ENCODE measurements at places on chromosomes 4 and X.

DNA sequence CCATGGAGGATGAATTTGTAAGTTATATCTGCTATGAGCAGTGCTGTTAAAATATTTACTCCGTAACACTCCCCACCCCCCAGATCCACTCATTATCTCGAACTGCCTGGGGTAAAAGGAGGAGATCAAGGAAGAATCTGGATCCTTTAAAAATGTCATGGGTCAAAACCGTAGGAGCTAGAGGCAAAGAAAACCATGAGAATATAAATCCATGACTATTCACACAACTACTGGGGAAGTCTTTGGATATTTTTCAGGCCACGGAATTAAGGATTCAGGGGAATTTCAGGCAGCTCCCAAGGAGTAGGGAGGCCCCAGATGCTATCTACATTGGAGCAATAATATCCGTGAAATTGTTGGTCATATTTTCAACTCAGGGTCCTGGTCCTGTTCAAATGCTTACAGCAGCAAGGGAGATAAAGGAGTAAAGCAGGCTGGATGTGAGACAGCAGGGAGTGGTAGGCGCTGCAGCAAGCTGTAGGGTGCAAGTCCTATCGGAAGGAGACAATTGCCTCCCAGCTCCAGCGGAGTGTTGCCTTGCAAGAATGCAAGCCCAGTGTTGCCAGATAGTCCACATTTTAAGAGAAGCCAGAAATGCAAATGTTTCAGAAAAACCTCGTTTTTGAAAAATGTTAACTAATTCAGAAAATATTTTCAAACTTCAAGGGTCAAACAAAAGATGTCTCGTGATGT lies 116.2 kb upstream of the KIT start:
- ATAC-seq, result no peak

DNA sequence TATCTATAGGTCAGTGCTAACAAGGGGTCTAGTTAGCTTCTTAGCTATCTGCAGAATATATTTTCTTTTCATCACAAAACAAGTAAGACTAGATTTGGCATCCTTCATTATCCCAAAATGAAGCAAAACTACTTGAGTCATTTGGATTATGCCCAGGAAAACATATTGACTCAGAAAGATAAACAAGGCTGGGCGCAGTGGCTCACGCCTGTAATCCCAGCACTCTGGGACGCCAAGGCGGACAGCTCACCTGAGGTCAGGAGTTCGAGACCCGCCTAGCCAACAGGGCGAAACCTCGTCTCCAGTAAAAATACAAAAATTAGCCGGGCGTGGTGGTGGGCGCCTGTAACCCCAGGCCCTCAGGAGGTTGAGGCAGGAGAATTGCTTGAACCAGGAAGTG lies 18.0 kb upstream of the MND1 start:
- no peak for ATAC-seq

DNA sequence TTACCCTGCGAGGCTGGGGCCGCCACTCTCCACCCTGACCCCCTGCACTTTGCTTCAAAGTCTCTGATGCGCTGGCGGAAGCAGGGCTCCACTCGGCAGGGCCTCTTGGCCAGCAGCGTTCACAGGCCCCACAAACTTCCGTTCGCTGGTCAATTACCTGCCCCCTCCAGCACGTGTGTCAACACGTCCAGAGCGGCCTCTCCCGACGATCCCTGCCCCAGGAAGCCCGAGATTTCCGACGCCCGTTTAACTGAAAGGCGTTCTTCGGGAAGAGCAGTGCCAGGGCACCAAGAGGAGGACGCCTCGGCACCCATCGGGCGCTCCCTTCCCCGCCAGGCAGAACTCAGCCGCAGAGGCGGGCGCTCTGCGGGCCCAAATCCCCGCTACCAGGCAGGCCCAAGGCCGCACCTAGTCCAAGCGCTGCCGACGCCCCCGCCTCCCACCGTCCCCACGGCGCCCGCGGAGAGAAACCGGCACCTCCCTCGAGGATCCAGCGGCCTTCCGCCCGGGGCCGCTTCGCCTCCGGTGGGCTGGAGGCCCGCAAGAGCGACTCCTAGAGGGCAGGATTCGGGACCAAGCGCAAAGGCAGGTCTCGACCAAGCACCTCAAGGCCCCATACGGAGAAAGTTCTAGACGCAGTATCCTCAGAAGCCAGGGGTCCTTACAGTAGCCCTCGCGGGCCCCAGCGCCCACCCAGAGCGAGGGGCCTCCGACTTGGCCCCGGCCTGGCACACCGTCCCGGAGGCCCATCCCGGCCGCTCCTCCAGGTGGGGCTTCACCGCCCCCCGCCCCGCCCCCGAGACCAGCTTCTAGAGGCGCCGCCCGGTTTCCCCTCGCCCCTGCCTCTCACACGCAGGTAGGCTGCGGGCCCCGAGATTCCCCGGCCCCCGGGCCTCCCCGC lies 586 bp downstream of the BCAP31 start:
- ATAC-seq, result peak; percentile 44

DNA sequence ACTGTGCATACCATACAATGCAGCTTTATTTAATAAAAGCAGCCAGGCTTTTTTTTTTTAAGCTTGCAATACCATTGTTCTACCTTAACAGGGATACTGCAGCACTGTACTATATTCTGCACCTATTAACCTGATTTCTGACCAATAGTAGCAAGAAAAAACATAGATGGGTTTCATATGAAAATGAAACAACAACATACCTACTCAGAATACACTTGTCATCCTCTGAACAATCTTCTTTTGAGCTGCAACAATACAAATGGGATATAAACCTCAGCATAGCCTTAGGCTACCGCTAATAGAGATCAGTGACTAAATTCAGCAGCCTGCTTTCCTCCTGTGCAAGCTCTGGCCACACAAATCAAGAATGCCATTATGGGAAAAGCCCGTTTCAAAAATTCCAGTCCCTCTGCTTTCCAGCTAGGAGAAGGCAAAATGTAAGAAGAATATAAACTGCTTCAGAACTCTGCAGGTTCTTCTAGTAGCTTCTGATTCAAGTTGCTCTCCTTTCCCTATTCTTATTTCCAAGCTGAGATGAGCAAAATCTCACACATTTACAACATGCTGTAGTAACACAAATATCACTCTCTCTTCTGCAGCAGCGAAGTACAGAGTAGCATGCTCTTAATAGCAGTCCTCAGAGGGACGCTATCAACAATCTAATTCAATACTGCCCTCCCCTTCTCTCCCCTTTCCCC lies 143.4 kb downstream of the KLHL13 start:
- no peak for ATAC-seq

DNA sequence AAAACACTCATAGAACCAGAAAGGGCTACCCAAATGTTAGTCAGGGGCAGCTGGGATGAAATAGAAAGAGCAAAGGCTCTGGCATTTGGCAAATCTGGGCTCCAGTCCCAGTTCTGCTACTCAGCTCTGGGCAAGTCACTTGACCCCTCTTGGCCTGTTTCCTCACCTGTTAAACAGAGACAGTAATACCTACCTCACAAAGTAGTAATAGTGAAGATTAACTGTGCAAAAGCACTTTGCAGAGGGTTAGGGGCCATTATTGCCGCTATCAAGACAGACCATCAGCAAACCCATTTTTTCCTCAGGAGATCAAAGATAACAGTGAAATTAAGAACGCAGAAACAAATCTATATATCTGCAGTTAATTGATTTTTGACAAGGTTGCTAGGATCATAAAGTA lies 20.6 kb downstream of the ZBTB33 start:
- ATAC-seq, result no peak

DNA sequence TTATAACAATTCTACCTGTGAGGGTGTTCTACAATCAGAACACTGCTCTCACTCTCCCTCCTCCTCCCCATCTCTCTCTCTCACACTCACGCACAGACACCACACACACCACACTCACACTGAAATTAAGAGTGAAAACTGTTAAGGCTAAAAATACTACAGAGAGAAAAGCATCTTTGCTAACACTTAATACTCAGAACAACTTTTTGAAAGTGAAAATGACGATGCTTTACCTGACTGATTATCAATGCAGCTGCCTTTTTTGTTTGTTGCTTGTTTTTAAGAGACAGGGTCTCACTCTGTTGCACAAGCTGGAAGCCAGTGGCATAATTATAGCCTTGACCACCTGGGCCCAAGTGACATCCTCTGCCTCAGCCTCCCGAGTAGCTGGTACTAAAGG lies 222.4 kb downstream of the APBB2 start:
- no peak for ATAC-seq

- ATAC-seq, result no peak
Measured at GRCh38 chr4:108213723-108214122, 45.0 kb upstream of the LEF1 start.

GRCh38 chr4:108473163-108473720 lies 147.1 kb upstream of the RPL34 start:
- no peak for ATAC-seq

DNA sequence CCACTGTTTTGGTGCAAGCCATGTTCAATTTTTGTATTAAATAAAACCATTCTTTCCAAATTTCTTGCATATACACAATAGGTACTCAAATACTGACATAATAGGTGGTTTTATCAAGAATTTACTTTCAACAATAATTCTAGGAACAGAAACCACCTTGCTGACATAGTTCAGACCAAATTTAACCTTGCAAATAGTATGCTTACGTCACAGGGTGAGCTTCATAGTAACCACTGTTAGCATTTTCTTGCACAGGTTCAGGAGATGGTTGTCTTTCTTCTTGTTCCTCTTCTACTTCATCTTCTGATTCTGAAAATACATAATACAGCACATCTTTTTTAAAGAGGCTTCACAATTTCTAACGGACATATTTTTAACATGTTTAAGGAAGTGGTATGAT lies 17.6 kb downstream of the G3BP2 start:
- ATAC-seq, result peak; percentile 84

DNA sequence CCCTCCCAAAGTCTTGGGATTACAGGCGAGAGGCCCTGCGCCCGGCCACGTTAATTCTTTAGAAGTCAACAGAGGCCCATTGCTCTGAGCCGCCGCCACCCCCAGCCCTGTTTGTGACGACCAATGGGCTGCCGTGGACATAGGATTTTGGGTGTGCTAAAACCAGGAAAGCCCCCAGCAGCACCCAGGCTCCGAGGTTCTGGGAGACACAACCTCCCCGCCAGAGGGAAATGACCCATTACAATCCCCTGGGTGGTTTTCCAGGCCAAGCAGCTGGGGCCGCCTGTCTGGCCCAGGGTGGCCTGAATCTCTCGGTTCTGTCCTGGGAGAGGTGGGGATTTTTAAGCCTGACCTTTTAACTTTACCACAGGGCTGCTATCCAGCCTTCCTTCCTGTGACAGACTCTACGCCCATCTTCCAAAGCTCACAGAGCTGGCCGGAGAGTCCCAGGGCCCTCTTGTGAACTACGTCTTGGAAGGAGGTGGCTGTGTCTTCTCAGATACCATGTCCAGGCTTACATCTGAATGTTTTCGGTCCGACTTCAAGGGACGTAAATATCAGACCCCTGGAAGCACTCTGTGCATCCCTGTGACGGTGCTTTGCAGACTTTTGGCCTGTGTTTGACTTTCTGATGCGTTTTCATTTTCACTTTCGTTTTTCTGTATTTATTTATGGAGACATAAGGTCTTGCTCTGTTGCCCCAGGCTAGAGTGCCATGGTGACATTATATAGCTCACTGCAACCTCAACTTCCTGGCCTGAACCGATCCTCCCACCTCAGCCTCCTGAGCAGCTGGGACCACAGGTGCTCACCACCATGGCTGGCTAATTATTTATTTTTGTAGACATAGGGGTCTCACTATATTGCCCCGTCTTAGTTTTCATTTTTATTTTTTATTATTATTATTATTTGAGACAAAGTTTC lies 36.0 kb downstream of the P2RY8 start:
- ATAC-seq, result peak; percentile 73

- no peak for ATAC-seq
Measured at GRCh38 chr4:133467290-133467947, 318.3 kb downstream of the PCDH10 start.

DNA sequence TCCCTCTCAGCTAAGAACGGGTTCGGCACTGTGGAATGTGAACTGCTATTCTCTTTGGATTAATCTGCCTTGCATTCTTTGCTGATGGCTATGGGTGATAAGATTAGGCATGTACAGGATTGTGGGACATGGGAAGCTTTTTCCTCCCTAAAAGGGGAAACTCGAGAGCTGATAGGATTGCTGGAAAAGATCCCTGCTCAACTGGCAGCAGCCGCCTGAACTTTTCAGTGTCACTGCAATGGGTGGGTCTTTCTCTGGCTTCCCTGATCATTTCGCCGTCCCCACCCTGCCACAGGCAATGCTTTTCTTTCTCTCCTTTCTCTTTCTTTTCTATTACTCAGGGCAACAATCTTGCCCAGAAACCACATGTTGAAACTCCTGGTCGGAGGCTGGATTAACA lies 20.5 kb downstream of the PAGE2 start:
- no peak for ATAC-seq

DNA sequence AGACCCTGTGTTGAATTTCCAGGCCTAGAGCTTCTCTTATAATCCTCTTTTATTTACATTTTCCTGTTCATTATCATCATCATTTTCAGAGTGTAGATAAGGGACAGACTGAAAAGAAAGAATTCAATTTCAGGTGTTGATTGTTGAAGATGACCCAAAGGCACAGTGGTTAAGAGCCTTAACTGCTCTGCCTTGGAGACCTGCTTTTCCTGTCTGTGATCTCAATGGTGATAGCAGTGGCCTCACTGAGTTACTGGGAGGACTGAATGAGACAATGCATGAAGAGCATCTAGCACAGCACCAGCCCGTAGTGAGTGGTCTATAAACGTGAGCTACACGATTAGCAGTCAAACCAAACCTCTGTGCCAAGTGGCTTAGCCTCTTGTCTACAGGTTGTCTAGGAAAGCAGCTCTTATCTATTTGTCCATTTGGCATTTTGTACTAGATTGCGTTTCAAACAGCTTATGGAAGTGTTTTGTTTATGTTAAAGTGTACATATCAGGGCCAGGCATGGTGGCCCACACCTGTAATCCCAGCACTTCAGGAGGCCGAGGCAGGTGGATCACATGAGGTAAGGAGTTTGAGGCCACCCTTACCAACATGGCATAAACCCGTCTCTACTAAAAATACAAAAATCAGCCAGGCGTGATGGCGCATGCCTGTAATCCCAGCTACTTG lies 41.5 kb downstream of the SETD7 start:
- ATAC-seq, result no peak

DNA sequence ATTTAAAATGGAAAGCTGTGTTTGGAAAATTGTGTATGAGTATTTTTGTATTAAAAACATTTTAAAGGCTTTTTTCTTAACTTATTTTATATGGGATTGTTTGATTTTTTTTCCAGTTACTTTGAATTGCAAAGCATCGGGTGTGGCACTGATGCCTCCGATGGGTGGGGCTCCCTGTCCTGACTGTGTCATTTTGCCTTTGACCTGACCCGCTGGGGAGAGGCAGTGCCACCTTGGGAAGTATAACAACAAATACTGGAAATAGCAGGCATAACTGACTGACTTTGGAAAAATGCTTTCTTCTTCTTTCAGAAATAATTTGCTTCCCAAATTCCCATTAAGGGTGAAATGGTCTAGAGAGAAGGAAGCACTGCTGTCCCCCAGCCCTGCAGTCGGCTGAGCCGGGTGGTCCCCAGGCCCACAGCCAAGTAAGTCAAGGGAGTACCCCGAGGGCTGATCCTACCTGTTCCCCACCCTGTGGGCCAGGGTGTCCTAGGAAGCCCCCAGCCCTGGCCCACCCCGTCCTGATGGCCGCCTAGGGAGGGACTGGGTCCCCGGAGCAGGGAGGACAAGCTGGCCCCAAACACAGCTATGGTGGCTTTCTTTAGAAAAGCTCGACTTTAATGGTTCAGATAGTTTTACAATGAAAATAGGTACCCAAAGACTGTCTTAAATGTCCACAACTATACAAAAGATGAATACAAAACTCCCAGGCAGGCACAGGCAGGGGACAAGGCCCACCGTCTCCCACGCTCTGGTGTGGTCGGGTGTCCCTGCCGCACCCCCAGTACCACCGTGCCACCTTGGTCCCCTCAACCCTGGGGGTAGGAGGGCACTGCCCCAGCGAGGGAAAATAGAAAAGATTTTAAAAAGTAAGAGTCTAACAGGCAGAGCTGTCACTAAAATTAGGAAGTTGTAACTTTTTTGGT lies 26.4 kb downstream of the NELFA start:
- ATAC-seq, result no peak

Data from activated T-helper 17 cell treated with anti-CD3 and anti-CD28 coated beads, Interleukin-2, amount 50 U/mL, for 72 hours (primary cell).